Spinal cord (tissue), 10 donors: ENCODE measurements at places on chromosomes 7 and 10. TPM values are rescaled to one million over a fixed set of nuclear protein-coding genes. Genes with fewer than 3 reads are reported as not detected.

DNA sequence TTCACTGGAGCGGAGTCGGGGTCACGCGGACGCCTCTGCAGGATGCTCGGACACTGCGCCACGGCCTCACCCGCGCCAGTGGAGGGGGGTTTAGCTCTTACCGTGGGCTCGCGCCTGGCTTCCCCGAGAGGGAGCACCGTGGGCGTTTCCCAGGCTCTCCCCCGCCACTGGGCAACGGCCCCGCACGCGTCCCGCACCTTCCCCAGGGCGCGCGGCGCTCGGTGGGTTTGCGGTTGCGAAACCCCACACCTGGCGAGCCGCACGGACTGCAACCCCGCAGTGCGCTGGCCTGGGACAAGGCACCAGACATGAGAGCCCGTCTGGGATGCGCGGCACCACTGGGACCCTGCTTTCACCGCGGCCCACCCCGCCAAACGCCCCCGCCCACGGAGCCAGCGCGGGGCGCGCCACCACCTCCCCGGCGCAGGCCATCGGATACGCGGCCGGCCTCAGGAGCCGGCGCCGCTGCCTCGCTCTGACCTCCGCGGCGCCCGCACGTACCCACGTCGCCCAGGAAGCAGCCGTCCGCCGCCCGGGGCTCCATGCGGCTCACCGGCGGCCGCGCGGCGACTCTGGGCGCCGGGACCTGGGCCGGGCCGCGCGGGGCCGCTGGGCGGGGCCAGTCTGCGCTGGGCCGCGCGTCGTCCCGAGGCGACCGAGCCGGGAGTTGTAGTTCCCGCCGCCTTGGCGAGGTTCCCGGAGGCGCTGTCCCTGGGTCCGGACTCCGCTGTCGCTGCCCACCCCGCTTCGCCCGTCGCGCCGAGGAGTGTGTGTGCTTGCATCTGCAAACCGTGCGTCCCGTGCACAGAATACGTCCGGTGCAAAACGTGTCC lies at the start of gene ASB13:
ASB13 (minus strand) TSS at position 588 of the 833 bp plus-strand sequence; CDS start at position 544, 44 bp downstream.
- H3K27me3 ChIP-seq, result no peaks in the 10 kb centered on the region
- DNase-seq, result no peak
- H3K36me3 ChIP-seq, result no peaks in the 10 kb centered on the region
- H3K4me1 ChIP-seq, result peaks cover 16% of the 10 kb centered on the region
- H3K4me3 ChIP-seq, result peak within 1 kb of the TSS; percentile 59
- no peak within 1 kb of the TSS for H3K27ac ChIP-seq

DNA sequence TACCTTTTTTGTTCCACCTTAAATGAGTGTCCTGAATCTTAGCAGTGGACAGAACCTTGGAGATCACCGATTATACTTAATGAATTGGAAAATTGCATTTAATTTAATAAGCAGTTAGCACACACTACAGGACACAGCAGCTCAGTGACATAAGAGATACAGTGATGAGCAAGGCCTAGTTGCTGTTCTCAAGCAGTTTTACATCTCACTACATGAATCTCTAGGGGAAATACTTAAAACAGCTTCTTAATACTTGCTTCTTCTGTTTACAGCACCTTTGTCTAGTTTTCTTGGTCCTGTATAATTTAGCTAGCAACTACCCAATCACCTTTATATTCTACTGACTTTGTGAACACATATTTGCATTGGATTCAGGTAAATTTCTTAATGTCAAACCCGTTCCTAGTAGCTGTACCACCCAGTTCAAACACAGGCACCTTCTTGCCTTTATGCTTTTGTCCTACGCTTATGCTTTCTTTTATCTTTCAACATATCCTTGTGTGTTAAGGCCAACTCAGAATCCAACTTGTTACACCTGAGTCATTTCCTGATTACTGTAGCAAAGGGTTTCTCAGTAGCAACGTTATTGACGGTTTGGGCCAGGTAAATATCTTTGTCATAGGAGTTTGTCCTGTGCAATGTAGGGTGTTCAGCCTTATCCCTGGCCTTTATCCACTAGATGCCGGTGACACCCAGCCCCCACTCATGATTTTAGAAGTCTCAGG lies 1.8 kb downstream of the STAM start:
- no peaks in the 10 kb centered on the region for H3K36me3 ChIP-seq
- peaks cover 5% of the 10 kb centered on the region for H3K4me1 ChIP-seq
- H3K27ac ChIP-seq, result no peak overlapping the region
- H3K4me3 ChIP-seq, result no peak overlapping the region
- no peaks in the 10 kb centered on the region for H3K27me3 ChIP-seq
- no peak for DNase-seq

Gene GPR85
- 46.8 TPM for total RNA-seq

DNA sequence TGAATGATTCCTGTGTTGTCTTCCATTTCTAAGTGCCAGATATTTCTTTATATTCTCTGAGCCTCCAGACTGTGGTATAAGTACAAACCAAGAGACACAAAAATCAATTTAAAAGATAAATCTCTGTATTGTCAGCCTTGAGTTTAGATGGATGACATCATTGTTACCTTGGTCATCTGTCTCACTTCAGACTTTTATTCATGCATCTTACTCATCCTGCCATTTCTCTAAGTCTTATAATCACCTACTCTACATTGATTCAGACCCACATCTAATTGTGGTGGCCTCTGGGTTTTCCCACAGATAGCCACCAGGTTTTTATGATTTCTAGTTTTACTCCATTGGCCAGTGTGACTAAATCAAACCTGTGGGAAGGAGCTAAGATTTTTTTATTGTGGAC lies 26.8 kb upstream of the HDAC9 start:
- H3K4me3 ChIP-seq, result no peak overlapping the region
- no peaks in the 10 kb centered on the region for H3K27me3 ChIP-seq
- H3K4me1 ChIP-seq, result no peaks in the 10 kb centered on the region
- no peaks in the 10 kb centered on the region for H3K36me3 ChIP-seq

GRCh38 chr7:139958599-139959284 lies 104.0 kb downstream of the PARP12 start:
- no peak for DNase-seq
- H3K36me3 ChIP-seq, result no peaks in the 10 kb centered on the region
- H3K27ac ChIP-seq, result no peak overlapping the region

DNA sequence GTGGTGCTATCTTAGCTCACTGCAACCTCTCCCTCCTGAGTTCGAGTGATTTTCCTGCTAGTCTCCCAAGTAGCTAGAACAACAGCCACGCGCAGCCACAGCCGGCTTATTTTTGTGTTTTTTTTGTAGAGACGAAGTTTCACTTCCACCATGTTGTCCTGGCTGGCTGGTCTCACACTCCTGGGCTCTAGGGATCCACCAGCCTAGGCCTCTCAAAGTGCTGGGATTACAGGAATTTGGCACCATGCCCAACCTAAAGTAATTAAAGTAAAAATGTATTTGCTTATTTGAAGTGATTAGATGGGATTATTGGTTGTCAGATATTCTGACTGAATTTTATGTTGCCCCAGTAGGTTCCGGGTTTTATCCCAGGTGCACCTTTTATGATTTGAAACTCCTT lies 22.7 kb downstream of the LUC7L2 start:
- peaks cover 35% of the 10 kb centered on the region for H3K36me3 ChIP-seq
- H3K27ac ChIP-seq, result no peak overlapping the region
- DNase-seq, result no peak

Gene SLC13A1
- total RNA-seq, result not detected

Gene SPOCK2
- 188 TPM for total RNA-seq

Gene SPDYE9
- 0.10 TPM for total RNA-seq

GRCh38 chr10:102738692-102739121 lies 5.0 kb upstream of the WBP1L start:
- no peak overlapping the region for H3K4me3 ChIP-seq
- H3K36me3 ChIP-seq, result peaks cover 33% of the 10 kb centered on the region
- H3K4me1 ChIP-seq, result peaks cover 12% of the 10 kb centered on the region
- DNase-seq, result no peak

DNA sequence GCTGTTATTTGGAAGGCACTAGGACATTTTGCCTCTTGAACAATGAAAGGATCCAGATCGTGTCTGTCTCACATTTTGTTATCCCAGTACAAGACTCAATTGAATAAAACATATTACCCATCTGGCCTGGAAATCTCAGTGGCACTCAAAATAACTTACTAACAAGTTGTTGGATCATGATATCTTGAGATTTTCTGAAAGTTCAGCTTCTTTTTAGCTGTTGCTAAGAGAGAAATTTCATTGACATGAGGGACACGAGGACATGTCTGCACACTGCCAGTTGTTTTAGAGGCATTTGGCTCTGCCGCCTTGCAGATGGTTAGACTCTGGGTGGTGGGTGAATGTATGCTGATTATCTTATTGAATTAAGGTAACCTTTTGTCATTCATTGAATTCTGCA lies 41.0 kb downstream of the KAT6B start:
- H3K27me3 ChIP-seq, result no peaks in the 10 kb centered on the region
- no peak overlapping the region for H3K4me3 ChIP-seq
- H3K36me3 ChIP-seq, result no peaks in the 10 kb centered on the region
- peaks cover 3% of the 10 kb centered on the region for H3K4me1 ChIP-seq
- H3K27ac ChIP-seq, result no peak overlapping the region

DNA sequence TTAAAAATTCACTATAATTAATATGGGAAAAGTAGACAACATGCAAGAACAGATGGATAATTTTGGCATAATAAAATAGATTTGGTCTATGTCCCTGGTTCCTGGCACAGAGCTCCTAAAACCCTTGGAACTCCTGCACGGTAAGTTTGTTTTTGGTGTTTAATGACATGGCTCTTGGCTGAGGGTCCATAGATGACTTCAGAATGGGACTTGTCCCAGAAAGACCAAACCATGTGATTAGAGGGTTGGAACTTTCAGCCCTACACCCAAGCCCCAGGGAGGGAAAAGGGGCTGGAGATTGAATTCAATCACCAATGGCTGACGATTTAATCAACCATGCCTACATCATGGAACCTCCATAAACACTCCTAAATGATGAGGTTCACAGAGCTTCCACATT lies 12.6 kb upstream of the GSDME start:
- DNase-seq, result no peak
- H3K4me3 ChIP-seq, result no peak overlapping the region
- no peaks in the 10 kb centered on the region for H3K4me1 ChIP-seq
- no peaks in the 10 kb centered on the region for H3K27me3 ChIP-seq

DNA sequence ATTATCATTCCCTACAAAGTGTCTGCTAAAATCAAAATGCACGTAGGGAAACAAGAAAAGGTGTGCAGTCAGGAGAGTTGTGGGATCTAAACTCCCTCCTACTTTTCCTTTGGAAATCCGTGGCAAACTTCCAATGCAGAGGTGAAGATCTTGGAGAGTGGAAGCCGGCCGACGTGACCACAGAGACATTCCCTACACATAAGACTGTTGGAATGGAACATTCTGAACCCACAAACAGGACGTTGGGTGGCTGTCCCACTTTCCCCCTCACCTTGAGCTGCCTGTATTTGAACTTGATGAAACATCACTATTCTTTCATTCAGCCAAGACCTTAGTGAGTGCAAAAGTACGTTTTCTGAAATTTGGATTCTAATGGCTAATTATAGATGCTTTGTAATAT lies 65.9 kb downstream of the PRKCQ start:
- no peak overlapping the region for H3K4me3 ChIP-seq
- no peaks in the 10 kb centered on the region for H3K36me3 ChIP-seq
- H3K27ac ChIP-seq, result no peak overlapping the region
- H3K27me3 ChIP-seq, result no peaks in the 10 kb centered on the region

DNA sequence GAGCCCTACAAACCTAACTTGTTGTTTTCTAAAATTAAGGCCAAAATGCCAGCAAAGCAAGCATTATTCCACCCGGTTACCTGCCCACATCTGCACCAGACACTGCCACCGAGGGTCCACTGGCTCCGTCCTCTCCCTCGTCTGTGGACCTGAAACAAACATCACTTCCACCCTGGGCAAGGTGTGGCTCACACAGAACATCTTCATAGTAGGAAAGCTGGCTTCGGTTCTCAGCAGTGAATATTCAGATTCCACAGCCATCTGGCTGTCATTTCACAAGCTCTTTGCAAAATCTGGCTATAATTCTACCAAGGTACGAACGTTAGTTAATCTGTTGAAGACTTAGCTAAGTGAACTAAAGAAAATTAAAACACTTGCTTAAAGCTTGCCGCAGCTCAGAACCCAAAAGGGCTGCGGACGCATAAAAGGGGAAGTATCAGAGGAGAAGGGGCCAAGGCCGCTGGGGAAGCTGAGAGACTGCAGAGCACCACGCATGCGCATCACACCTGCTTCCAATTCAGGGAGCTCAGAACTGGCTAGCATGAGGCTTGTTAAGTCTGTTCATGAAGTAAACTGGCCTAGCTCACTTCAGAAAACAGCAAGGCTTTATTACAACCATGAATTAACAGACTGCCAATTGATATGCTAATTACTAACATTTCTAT lies 46.1 kb downstream of the PTPRN2 start:
- peaks cover 35% of the 10 kb centered on the region for H3K4me1 ChIP-seq
- no peak overlapping the region for H3K4me3 ChIP-seq
- H3K27ac ChIP-seq, result no peak overlapping the region
- DNase-seq, result no peak

Gene CUBN
- total RNA-seq, result 10.6 TPM

DNA sequence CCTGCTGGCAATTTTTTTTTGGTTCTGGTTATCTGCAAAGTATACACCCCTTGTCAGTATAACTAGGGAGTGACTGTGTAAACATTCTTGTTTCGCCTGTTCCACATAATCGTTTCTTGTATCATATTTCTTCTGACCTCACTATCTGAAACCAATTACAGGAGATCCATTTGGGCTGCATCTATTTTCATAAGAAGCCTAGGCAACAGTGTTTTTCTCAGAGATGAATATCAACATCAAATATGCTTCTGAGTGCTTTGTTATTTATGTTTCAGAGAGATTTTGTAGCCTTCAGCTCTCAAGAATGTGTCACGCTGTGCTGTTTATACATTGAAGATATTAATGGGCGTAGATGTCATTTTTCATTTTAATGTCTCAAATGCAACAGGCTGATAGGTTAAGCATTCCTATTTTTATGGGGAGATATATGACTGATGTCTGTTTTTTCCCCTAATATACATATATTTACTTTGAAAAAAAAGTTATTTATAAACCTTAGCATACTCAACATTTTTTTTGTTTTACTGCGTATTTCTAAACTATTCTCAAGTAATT lies 115.5 kb downstream of the FOXP2 start:
- no peaks in the 10 kb centered on the region for H3K27me3 ChIP-seq
- H3K27ac ChIP-seq, result no peak overlapping the region
- H3K36me3 ChIP-seq, result no peaks in the 10 kb centered on the region

Gene SNX10
- total RNA-seq, result 92.3 TPM

Gene LRRC18
- total RNA-seq, result not detected

- H3K27ac ChIP-seq, result no peak overlapping the region
- peaks cover 23% of the 10 kb centered on the region for H3K27me3 ChIP-seq
- H3K4me1 ChIP-seq, result peaks cover 27% of the 10 kb centered on the region
- no peaks in the 10 kb centered on the region for H3K36me3 ChIP-seq
- DNase-seq, result no peak
These were observed 1.6 kb upstream of the ADARB2 start for GRCh38 chr10:1738950-1739349.

GRCh38 chr10:79937701-79938151 lies 11.2 kb downstream of the SFTPD start:
- H3K4me3 ChIP-seq, result no peak overlapping the region
- no peaks in the 10 kb centered on the region for H3K4me1 ChIP-seq
- peaks cover 2% of the 10 kb centered on the region for H3K36me3 ChIP-seq
- DNase-seq, result no peak

Gene CYP3A4
- total RNA-seq, result not detected

- no peaks in the 10 kb centered on the region for H3K36me3 ChIP-seq
- no peaks in the 10 kb centered on the region for H3K27me3 ChIP-seq
- DNase-seq, result no peak
- H3K4me3 ChIP-seq, result no peak overlapping the region
- H3K27ac ChIP-seq, result no peak overlapping the region
These were observed 67.1 kb downstream of the MTURN start for GRCh38 chr7:30201921-30202320.
